Left ventricle myocardium inferior (tissue), 1 donor: ENCODE measurements at places on chromosomes 5 and 9.
A peak's percentile ranks its signal among the peaks of the same experiment; 100 is the strongest.

DNA sequence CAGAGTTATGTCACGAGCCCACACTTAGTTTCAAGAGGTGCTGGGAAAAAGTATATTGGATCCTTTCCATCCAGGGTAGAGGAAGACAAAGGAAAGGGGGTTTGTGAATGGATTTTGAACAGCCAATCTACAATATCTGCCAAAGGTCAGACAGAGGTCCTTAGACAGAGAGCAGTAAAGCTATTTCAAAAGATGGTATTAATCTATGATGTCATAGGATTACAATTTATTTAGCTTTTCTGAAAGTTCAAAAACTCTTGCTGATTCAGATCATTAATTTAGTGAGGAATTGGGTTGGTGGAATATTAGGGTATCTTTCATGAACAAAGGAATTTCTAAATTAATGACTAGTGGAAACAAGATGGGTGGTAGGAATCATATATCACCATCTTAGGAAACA lies 126.9 kb downstream of the NTRK2 start:
- no peak for DNase-seq

GRCh38 chr9:98117984-98118639 lies 910 bp downstream of the TRIM14 start:
- DNase-seq: no peak

DNA sequence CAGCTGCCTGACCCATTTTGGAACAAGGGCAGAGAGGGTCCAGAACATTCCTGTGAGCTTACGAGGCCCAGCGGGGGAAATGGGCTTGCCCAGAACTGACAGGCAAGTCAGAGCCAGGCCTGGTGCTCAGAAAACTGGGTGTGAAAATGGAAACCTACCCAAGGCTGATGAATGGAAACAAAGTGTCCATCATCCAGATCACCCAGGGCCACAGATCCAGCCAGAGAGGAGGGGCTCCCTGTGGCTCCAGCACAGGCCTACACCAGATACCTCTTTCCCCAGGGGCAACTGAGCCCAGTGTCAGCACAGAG lies 3.1 kb downstream of the CLTB start:
- DNase-seq: peak; percentile 50

DNA sequence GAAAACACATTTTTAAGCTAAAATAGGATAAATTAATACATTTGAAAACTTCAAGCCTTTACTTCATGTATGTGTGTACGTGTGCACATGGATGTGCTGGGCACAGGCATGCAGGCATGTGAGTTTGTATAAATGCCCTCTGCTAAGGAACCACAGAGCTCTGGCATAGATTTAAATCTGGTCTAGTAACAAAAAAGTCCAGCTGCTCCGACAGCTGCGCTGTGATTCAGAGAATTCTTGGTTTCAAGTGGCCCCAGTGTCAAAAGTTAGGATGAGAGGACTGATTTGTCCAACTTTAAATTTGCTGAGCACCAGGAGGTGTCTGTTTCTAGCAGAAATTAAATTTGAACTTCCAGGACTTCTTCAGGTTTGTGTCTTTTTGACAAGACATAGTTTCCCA lies 203.7 kb upstream of the TUT7 start:
- DNase-seq: no peak

GRCh38 chr5:154526231-154527226 lies 48.5 kb upstream of the HAND1 start:
- DNase-seq: no peak

- DNase-seq: no peak
These were observed 95.8 kb upstream of the RARS1 start for GRCh38 chr5:168390491-168390890.

DNA sequence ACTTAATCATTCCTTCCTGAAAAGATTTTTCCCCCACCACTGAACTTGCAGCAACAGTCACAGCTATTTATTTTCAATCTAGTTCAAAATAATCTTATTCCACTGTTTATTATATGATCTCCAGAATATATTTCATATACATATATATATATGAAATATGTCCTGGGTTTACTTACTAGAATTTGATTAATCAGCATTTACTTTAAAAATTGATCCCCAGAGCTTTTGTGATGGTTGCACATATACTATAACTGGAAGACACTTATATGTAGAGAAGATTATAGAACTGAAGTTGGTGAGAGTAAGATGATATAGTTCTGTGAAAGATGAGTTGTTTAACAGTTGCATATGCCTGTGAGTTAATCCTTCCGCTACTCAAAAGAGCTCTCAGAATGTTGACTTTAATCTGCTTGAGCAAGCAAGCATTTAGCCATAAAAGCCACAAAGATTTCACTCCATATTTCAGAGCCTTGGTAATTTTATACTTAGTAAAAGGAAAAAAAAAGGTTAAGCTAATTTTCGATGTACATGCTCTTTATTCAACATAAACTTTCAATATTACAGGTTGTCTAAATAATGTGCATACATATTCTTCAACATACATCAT lies 399.3 kb upstream of the CDH9 start:
- DNase-seq: no peak

- DNase-seq: no peak
These were observed 80.3 kb upstream of the CCDC152 start for GRCh38 chr5:42676362-42676761.

DNA sequence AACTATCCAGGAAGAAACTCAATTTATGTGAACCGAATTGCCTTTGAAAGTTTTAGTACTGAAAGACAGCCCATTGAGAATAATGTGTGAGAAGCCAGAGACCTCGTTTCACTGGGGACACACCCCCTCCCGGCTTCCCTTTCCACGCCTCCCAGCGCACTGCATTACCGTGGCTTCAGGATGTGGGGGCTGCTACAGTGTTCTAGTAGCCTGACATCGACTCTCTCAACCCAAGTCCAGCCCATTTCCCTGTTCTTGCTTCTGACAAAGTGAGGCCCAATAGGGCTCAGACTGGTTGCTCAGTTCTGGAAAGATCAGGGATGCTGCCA lies 3.5 kb downstream of the PAX5 start:
- no peak for DNase-seq
